ENCODE measurements at places on chromosomes 12 and 14.

DNA sequence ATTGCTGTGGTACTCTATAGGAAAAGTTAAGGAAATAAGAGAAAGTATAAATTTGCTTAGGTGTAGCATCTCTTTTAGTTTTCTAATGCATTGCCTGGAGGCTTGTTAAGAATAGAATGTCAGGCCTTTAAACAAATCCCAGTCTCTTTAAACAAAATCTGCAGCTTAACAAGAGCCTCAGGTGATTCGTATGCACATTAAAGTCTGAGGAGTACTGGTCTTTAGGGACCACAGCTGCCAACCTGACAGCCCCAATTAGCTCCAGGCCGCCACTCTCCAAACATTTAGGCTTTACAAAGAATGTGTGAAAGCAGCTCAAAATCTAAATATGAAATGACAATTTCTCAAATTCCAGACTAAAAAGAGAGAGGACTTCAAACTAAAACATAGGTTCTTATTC is 35.7 kb downstream of the PAWR start:
- DNase-seq, result no peak

GRCh38 chr12:106149096-106149784 is 10.5 kb upstream of the NUAK1 start:
- DNase-seq, result no peak

GRCh38 chr14:50906326-50907065 is 34.6 kb downstream of the ABHD12B start:
- DNase-seq, result no peak

GRCh38 chr12:72986963-72987362 is 714.8 kb downstream of the TRHDE start:
- no peak for DNase-seq

GRCh38 chr12:20528208-20528607 is 159.9 kb downstream of the PDE3A start:
- DNase-seq, result no peak

DNA sequence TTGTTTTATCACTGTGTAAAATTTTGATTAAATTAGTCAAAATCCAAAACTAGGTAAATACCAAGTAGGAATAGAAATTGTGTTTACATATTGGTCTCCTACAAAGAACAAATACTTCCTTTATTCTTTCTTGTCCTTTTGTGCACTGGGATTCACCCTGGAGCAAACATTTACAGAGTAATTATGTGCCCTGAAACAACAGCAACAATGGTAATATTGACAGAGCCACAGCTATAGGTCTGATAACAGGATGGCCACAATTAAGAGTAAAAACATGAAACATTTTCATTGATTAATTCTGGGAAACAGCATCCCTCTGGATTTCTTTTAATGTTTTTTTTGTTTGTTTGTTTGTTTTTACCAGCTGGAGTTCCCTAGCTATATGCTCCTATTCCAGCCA is 61.2 kb downstream of the SLC38A6 start:
- no peak for DNase-seq

GRCh38 chr12:33628087-33628486 is 188.5 kb upstream of the SYT10 start:
- no peak for DNase-seq

DNA sequence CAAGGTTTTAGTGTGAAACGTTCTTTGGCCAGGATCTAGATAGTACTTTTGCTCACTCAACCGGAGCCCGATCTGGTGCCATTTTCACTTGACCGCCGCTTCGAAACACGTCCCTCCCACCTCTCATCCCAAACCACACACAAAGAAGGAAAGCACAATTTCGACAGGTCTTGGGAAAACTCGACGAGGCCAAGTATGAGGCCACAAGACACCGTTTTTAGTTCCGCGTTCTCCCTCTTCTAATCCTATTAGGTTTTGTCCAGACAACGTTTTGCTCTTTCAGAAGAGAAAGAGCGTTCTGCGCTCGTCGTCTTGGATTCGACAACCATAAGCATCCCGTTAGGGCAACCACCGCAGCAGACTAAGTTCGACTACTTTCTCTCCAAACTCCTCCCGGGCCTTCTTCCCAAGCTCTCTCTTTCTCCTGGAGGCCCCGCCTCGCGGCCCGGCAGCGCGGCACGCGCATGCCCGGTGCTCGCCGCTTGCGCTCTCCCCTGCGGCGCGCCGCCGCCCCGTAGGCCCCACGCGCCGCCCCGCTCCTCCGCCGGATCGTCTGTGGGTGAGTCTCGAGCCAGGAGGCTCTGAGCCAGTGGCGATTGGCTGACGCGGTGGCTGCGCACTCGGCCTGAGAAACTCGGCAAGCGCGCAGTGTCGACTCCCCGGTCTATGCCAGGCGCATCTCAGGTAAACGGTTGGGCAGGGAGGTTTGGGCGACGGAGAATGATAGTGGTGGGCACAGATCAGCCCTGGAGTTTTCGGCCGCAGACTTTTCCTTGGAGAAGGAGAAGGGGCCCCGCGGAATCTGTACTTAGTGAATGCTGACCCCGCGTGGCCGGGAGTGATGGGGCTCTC is at the start of gene MIPOL1:
Gene MIPOL1 (plus strand): TSS at position 517 of the 852 bp plus-strand sequence. CDS start 49,952 bp downstream, outside the sequence.
- peak; percentile 83 for DNase-seq

GRCh38 chr14:94469261-94469660 is 6.7 kb downstream of the SERPINA9 start:
- no peak for DNase-seq

- DNase-seq, result no peak
These were observed 15.0 kb upstream of the TMEM119 start for GRCh38 chr12:108612788-108613282.

DNA sequence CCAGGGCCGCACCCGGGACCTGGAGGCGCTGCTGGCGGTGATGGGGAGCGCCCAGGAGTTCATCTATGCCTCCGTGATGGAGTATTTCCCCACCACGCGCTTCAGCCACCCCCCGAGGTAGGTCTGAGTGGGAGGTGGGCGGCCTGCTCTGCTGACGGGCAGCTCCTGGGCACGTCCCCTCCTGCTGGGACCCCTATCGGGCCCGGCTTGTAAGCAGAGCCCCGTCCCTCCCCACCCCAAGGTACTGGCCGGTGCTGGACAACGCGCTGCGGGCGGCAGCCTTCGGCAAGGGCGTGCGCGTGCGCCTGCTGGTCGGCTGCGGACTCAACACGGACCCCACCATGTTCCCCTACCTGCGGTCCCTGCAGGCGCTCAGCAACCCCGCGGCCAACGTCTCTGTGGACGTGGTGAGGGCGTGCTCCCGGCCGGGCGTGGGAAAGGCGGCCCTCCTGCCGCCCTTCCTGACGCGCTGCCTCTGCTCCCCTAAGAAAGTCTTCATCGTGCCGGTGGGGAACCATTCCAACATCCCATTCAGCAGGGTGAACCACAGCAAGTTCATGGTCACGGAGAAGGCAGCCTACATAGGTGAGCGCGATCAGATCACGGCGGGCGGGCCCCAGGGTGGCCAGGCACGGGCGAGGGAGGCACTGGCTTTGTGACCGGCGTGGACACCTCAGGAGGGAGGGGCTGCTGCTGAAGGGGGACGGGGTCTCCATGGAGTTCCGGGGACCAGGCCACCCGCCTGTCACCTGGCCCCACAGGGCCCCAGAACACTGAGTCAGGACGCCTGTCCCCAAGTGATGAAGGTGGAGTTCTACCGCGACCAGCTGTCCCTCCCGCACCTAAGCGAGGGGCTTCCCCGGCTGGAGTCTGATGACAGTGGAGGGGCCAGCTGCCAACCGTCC is 7.3 kb downstream of the PLD4 start:
- no peak for DNase-seq

GRCh38 chr12:56020423-56021184 is at the start of gene IKZF4:
IKZF4 (plus strand) TSS chr12:56021043; CDS start chr12:56021494, 451 bp downstream.
- peak; percentile 47 for DNase-seq

DNA sequence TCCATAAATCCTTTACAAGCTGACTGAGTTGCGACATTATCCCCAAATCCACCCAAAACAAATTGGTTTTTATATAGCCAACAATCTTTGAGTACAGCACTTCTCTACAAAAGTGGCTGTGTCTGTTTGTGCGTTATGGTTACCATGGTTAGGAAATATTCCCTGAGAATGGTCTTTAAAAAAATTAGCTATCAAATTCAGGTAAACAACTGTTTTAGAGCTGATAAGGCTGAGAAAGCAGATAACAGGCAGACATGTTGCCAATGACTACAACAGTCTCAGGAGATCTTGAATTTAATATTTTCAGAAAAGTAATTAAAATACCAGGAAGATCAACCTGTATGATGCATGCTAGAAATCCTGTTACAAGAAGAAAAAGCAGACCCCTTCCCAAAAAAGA is 248.0 kb downstream of the RASSF9 start:
- no peak for DNase-seq

DNA sequence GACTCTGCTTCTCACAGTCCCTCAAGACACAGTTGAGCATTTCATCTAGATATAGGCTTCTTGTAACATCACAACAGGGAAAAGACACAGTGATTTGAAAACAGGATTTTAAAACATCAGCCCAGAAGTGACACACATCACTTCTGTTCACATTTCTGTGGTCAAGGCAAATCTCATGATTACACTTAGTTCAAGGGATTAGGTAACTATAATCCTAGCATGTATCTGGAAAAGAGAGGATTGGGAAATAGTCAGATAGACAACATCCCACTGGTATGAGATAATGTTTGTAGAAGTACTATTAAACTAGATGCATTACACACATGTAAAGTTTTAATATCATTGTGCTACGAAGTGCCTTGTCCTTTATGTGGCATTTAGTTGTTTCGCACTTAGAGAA is 252.6 kb upstream of the PRKD1 start:
- no peak for DNase-seq

DNA sequence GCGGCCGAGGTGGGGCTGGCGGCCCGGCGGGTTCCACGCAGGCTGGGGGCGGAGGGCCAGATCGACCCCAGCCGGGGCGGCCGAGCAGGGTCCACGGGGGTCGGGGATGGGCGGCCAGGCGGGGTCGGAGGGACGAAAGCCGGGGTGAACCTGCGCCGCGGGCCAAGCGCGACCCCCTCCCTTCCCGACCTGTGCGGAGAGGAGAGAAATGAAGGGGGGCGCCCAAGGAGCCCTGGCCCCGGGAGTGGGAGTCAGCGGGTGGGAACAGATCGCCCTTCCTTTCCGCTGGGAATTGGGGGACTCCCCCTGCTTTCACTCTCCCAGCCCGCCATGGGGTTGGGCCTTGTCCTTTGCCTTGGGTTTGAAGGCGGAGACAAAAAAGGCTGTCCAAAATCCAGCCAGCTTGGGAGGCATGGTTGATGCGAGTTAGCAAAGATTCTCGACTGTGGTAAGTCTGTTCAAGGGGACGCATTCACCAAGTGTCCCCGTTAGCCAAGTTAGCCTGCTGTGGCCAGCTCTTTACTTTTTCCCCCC is 559 bp upstream of the CKAP4 start:
- peak; percentile 46 for DNase-seq

GRCh38 chr14:82657186-82657675 is 1123.6 kb upstream of the SEL1L start:
- no peak for DNase-seq

DNA sequence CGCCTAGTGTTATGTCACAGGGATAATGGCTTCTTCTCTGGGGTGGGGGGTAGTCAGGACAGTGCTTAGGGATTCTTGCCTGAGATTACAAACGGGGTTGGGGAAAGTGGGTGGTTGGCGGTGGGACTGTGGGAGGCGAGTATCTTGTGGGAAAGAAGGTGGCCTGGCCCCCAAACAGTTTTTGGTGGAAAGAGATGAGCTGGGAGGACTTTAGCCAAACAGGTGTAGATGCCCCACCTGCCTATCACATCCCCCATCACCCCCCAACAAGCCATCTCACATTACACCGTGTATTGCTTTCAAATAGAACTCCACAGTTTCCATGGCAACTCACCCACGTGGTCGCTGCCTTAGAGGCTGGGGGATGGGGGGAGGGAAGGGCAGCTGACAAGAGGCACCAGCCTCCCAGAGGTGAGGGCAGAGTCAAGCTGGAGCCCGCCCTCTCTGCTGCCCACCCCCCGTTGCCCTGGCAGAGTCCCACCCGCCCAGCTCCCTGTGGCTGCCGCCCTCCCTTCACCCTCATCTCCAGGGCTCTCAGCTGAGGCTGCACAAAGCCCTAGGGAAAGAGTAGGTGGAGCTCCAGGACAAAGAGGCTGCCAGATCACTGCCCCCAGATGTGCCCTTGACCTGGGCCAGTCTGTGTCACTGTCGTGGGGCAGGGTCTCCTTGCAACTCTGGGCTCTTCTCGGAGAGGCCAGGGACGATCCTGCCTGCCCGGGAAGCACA is 98.3 kb downstream of the LRRC74A start:
- DNase-seq, result no peak

GRCh38 chr14:61492474-61492873 is 171.1 kb downstream of the PRKCH start:
- DNase-seq, result no peak

- peak; percentile 47 for DNase-seq
These were observed 187.7 kb downstream of the PHETA1 start for GRCh38 chr12:111181143-111181726.
